ENCODE measurements at places on chromosomes 3 and 15.

- DNase-seq = peak; percentile 96
These were observed 69.9 kb downstream of the FILIP1L start for GRCh38 chr3:100044369-100044768.

GRCh38 chr3:32414522-32415202 is 23.0 kb downstream of the CMTM7 start:
- peak; percentile 65 for DNase-seq

- DNase-seq = peak; percentile 52
These were observed 7.1 kb downstream of the ELL3 start for GRCh38 chr15:43769584-43770228.

- DNase-seq = peak; percentile 4
These were observed 17.0 kb upstream of the ANO10 start for GRCh38 chr3:43638594-43639447.

DNA sequence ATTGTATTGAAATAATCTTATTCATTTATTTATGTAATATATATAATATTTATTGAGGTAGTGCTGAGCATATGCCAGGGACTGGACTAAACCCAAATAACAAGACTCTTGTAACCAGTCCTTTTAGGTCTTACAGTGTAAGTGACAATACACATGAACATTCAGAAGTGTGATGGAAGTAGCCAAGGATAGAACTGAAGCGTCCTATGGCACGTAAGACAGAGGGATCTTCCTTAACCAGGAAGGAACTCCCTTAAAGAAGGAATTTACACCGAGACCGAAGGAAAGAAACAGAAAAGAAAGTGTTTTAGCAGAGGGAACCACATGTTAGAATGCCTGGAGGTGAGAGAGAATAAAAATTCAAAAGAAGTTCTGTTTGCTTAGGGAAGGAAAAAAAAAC is 23.6 kb upstream of the CLDN1 start:
- no peak for DNase-seq

- DNase-seq = no peak
These were observed 1.3 kb downstream of the LRRC15 start for GRCh38 chr3:194367992-194368841.

GRCh38 chr3:194058189-194058571 is 77.8 kb upstream of the HES1 start:
- peak; percentile 43 for DNase-seq

GRCh38 chr3:159721324-159721723 is 267.3 kb upstream of the IL12A start:
- DNase-seq = no peak

DNA sequence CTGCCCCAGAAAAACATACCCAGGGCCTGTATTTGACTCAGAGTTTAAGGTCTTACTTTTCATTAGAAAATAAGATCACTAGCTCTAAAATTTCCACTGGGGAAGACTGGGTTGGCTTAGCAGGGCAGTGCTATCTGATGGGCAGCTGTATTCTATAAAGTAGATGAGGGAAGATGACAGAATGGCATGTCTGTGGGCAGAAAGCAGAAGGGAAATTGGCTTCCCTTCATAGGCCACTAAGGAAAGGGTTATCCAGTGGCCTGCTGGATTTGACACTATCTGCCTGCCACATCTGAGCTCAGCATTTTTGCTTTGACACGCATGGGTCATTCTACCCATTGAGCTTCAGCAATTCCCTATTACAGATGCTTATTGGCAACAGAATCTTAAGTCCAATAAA is 461.3 kb upstream of the RASGRP1 start:
- DNase-seq = no peak

- DNase-seq = no peak
These were observed 180.4 kb downstream of the GOLGA8K start for GRCh38 chr15:32222716-32223115.

DNA sequence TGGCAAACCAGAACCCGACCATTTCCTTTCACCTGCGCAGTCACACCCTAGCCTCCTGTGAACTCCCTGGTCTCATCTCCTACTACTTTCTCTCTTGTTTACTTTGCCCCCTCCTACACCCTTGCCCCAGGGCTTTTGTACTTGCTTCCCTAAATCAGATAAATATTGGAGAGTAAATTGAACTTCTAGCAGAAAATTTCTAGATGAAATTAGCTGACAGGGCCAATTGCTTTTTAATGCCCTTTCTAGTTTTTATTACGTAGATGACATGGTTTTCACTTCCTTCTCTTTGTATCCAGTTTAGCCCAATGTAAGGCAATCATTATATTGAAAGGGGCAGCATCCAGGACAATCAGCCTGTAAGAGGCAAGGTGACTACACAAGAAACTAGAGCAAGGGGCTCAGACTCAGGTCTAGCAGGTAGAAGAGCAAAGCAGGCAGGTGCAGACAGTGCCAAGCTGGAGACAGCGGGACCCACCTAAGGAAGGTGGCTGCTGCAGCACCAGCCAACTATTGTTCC is 56.2 kb upstream of the TOPAZ1 start:
- DNase-seq = no peak

- no peak for DNase-seq
These were observed 125.9 kb downstream of the SEMA6D start for GRCh38 chr15:47843124-47843663.

DNA sequence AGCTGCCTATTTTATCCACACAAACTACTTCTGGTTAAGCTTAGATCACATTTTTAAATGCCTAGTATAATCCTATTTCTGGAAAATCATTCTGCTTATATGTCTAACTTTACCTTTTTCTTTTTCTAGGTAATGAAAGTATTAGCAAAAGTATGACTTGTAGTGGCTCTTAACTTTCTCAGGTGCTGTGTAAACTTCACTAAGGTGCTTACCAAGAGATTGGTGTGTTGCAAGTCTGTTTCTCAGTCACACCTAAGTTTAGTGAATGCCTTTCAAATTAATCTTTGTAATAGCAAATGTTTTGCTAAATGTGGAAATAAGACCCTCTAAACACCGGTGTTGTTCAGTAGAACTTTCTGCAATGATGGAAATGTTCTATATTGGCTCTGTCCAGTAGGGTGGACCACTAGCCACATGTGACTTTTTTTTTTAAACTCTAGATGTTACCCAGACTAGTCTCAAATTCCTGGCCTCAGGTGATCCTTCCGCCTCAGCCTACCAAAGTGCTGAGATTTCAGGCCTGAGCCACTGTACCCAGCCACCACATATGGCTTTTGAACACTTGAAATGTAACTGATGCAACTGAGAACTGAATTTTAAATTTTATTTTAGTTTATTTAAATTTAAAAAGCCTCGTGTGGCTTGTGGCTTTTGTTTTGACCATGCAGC is 22.0 kb downstream of the ARL13B start:
- DNase-seq = no peak

GRCh38 chr15:83115831-83116565 is 8.6 kb downstream of the TM6SF1 start:
- no peak for DNase-seq

DNA sequence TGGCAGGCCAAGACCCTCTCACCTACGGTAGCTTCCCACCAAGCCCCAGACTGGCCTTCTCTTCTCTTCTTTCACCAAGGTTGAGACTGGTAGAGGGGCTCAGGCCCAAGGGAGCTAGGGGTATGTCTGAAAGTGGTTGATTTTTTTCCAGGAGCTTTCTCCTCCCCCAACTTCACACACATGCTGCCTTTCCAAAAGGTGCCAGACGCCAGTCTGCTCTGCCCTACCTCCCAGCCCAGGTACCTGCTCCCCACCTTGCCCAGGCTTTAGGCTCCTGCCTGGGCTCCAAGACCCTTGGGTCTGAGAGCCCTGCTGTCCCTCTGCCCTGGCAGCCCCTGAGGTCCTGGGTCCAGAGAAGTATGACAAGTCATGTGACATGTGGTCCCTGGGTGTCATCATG is 28.4 kb downstream of the MAPKAPK3 start:
- DNase-seq = no peak

- DNase-seq = peak; percentile 54
These were observed 84.2 kb upstream of the IL12A start for GRCh38 chr3:159904455-159904854.

- DNase-seq = no peak
These were observed 580.5 kb downstream of the OTOL1 start for GRCh38 chr3:162077108-162077507.

DNA sequence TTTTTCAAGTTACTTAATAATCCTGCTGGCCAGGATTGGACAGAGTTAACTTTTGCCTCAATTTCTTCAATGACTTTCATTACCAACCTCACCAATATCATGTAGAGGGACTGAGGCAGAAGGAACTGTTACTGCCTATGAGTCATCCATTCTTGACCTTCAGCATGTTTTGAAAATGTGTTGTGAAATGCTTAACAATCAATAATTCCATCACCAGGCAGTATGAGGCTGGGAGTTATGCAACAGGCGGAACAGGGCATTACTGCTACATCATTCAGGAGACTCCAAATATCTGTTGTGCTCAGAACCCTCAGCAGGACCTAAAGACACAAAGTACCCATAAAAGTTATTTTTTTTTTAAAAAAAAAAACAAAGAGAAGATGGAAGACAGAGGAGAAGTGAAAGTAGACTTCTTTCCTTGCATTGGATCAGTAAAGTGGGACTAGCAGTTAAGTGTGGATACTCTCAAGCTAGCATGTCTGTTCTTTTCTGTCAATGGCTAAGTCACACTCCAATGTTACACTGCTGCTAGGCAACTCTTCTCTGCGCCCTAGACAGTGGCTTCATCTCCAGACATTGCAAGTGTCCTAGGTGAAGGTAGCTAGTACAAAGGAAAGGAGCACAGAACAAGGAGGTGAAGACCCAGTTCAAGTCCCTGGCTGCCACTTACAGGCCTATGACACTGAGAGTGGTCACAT is 184.9 kb upstream of the LPP start:
- DNase-seq = no peak
